Uterus (tissue), 4 donors: ENCODE measurements at places on chromosomes 3 and 15. TPM values are rescaled to one million over a fixed set of nuclear protein-coding genes. Genes with fewer than 3 reads are reported as not detected.
A peak's percentile ranks its signal among the peaks of the same experiment; 100 is the strongest.

Gene FBXW12
- not detected for total RNA-seq

GRCh38 chr3:153835540-153835939 lies 285.6 kb upstream of the ARHGEF26 start:
- no peak for DNase-seq

Gene NCK1
- 69.0 TPM for total RNA-seq

GRCh38 chr15:56244811-56245576 lies 1.3 kb upstream of the RFX7 start:
- peak; percentile 22 for DNase-seq

DNA sequence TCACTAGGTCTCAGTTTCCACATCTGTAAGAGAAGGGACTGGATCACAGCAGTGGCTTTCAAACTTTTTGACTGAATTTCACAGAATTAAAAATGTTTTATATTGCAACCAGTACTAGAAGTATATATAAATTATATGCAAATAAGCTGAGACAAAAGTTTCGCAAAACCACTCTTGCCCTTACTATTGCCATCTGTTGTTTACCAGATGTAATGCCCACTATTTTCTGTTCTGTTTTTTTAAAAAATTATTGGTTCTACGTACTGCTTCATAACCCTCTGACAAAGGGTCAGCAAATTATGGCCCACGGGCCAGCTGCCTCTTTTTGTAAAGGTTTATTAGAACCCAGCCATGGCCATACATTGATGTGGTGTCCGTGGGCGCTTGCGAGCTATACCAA lies 44.8 kb downstream of the PDIA5 start:
- DNase-seq = no peak

- DNase-seq = no peak
Measured at GRCh38 chr3:179036226-179036625, 35.4 kb downstream of the ZMAT3 start.

DNA sequence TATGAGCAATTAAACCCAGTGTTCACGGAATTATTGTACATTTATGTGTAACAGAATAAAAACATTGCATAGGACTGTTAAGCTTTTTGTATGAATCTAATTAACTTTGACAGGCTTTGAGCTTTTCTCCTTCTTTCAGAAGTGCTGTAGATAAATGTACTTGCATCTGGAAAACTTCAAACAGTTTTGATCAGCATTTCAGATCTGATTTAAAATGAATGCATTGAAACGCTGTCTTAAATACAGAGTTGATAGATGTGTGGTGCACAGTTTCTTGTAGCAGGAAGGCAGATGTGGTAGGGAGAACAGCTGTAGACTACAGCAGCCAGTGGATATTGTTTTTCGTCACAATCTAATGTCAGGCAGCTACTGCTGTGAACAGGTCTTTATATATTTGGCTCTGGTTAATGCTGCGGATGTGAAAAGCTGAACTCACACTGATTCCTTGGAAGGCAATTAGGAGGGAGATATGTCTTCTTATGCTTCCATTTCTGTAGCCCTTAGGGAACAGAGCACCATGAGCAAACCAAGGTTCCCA lies 193.8 kb upstream of the GOLIM4 start:
- DNase-seq = no peak

DNA sequence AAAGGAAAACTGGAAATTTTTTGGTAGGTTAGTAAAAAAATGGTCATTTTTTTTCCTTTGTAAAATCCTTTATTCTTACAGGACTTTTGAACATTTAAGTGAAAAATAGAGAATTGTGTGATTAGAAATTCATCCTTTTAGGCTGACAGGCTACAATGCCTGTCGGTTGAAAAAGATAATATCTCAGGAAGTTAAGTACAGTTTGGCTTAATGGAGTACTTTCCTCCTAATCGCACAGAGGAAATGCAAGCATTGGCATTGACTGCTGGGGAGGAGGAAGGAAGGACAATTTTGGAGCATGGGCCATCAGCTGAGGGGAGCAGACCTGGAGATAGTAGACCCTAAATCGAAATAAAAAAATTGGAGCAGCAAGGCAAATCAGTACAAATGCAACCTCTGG lies 135.1 kb upstream of the ICE2 start:
- DNase-seq = no peak

- DNase-seq = no peak
Measured at GRCh38 chr15:90481023-90481422, 48.7 kb upstream of the CRTC3 start.

DNA sequence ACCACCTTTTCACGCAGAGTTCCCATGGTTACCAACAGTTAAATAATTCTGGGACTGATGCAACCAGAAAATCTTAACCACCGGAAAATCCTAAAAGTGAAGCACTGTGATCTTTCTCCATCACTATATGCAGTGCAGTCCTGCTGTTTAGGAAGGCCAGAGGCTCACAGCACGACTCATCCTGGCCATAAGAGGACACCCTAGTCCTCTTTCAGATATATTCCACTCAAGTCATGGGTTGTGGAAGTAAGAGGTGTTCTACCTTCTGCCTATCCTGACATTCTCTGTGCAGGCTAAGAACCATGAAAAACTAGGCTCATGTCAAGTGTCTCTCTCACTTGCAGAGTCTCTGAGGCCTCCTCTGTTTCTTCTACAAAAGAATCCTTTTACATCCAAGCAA lies 67.2 kb downstream of the DHX30 start:
- DNase-seq = no peak

Gene MINAR1
- total RNA-seq = 1.5 TPM

GRCh38 chr15:95565690-95566089 lies 764.8 kb upstream of the NR2F2 start:
- DNase-seq = no peak

DNA sequence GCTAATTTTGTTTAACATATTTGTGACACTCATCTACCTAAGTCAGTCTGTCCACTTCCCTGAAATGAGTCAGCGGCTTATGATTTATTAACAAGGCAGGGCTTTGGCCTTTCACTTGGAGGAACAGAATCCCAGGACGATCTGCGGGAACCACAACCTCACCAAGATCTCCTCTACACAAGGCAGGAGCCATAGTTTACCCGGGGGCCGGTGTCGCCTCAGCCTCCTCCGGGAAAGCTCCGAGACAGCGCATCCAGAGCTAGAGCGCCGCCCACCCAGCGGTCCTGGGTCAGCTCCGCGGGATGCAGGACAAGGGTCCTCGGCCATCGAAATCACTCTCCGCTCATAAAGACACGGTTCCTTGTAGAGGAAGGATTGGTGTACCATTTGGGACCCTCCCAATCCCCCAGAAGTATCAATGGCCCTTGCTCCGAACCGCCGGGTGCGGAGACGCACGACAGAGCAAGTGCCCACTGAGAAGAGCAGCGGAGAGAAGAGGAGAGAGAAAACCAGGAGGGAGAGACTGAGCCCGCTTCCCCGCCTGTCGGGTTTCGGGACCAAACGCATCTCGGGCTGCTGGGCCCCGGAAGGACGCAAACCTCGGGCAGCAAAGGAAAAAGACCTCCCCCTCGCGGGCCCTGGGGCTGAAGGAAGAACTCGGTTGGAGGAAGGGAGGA lies 13.1 kb upstream of the ALCAM start:
- no peak for DNase-seq

- no peak for DNase-seq
Measured at GRCh38 chr3:64718976-64719375, 31.2 kb upstream of the ADAMTS9 start.

GRCh38 chr3:36679384-36680200 lies 84.8 kb downstream of the DCLK3 start:
- DNase-seq = no peak

DNA sequence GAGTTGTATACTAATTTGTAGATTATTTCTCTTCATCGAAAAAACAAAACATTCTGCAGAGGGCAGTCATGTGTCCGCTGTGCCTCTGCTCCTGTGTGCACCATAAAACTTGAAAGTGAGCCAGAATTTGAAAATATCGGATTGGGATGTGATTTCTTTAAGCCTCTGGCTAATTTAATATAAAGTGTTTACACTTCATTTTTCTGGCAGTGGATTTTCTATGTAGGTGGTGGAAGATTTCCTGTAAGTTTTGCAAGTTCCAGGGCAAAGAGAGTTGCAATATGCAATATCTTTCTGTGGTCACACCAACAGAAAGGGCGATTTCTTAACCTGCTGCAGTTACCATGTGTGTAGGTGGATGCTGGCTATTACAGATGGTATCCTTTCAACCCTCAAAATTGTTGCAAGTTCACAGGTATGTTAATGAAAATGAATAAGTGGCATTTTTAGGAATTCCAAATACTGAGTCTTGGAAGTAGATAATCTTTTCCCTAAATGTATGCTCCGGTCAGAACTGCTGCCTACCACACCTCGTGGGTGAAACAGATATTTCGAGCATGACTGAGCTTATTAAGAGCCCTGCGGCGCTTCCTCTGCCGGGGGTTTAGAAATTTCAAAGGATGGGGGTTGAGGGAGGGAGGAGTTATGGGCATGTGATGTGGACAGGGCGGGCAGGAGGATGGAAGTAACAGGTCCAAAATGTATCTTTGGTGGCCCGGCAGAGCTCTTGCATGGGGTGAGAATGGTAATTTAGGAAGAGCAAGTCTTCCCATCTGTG lies 134.0 kb downstream of the PGPEP1L start:
- DNase-seq = no peak

Gene PRRT3
- 1.2 TPM for total RNA-seq

Gene AGBL1
- 0.07 TPM for total RNA-seq

Gene FEZF2
- total RNA-seq = not detected

Gene TMEM212
- total RNA-seq = not detected

DNA sequence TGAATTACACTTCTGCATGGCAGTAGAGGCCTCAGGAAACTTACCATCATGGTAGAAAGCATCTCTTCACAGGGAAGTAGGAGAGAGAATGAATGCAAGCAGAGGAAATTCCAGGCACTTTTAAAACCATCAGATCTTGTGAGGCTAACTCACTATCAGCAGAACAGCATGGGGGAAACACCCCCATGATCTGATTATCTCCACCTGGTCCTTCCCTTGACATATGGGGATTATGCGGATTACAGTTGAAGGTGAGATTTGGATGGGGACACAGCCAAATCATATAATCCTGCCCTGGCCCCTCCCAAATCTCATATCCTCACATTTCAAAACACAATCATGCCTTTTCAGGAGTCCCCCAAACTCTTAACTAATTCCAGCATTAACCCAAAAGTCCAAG lies 691.1 kb downstream of the SI start:
- no peak for DNase-seq

Gene SLC6A11
- 1.4 TPM for total RNA-seq

GRCh38 chr3:147669077-147669476 lies 259.9 kb downstream of the ZIC1 start:
- no peak for DNase-seq
